ENCODE measurements at places on chromosomes 7 and 10.

DNA sequence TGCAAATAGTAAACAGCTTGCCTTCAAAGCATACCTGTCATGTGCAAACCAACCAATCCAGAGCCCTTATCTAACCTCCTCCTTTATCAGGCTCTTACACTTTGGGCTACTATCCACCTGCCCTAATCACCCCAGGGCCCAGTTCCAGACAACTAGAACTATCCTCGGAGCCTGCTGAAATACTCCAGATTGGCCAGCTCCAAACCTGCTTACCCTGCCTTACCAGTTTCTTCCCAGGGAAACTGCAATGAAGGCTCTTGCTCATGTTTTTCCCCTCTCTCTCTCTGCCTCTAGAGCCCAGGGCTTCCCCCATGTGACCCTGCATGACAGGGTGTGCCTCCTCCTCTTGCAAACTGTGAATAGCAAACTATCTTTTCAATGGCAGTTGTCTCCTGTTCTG, 81.4 kb upstream of the CAPZA2 start:
- no peak for DNase-seq

- DNase-seq = no peak
Observed at GRCh38 chr10:62166331-62167131, 102.1 kb downstream of the RTKN2 start.

DNA sequence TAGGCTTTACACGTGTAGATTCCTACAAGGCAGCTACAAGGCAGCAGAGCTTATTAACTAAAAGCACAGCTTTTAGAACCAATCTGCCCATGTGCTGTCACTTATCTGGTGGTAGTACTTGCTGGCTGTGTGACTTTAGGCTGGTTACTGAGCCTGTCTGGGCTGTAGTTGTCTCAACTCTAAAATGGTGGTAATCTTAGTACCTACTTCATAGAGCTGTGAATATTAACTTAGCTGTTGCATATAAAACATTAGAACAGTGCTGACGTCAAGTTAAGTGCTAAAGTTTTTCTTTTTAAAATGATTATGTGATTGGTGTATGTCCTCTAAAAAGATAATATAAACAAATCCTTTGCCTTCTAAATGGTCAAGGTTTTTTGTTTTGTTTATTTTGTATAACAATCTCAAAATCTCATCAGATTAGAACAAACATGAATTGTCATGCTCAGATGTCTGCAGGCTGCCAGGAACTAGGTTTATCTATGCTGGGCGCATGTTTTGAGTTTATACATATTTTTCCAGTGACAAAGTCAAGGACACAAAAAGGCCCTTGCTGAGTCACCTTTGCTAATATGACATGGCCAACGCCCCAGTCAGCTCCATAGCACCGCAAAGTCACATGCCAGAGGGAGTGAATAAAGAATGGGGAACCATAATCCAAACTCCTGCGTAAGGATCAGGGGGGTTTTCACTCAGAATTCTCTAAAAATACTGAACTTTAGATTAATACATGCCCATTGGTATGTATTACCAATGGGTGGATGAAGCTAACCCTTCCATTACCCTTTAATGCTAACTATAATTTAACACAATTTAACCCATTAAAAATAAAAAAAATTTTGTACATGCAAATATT, 39.8 kb upstream of the ARL4A start:
- no peak for DNase-seq

DNA sequence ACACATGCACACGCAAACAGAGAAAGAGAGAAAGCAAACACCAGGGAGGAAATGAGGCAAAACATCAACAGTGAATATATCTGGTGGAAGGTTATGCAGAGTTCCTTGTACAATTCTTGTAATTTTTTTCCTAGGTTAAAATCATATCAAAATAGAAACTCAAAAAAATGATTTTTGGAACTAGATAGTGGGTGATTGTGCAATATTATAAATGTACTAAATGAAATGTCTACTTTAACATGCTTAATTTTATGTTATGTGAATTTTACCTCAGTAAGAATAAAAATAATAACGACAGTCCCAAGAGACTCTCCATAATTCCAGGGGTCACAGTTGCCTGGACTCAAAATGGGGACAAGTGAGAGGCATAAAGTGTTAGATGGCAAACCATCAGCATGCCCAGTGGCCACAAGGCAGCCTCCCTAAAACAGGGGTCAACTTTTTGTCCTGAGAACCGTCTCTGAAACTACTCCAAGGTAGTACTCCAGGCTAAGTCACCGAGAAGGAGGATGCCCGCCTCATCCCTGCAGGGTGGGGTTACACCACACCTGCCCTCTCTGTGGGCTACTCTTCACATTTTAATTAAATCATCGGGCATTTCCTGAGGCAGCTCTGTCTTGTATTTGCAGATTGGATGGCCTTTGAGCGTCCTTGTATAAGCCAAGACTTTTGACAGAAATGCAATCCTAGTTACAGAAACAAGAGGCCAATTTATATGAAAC, 267.7 kb downstream of the ELMO1 start:
- no peak for DNase-seq

GRCh38 chr7:101743241-101743994, 74.0 kb upstream of the CUX1 start:
- peak; percentile 45 for DNase-seq

DNA sequence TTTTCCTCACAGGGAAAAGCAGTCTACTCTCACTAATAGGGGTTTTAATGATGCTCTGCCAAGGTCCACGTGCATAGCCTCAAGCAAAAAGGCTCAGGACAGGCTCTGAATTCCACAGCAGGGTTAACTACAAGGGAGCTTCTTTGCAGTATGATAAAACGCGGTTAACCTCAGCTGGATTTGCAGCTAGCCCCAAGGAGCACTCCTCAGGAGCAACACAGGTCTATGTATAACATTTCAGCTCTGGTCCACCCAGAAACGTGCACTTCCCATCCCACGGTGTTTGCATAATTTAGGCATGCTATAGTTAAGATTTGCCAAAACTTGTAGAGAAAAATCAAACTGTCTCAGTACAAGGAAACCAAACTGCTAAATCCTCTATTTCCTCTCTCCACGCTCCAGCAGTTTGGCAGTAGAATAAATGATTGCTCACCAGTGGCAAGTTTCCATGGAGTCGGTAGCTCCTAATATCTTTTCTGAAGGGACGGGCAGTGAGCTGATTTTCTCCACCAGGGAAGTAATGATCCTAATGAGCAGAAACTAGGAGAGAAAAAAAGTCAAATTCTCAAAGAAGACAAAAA, 13.1 kb upstream of the ASB4 start:
- DNase-seq = no peak

- no peak for DNase-seq
Observed at GRCh38 chr10:89505640-89506275, 29.6 kb downstream of the SLC16A12 start.

GRCh38 chr7:1810961-1811849, 141.1 kb downstream of the ELFN1 start:
- DNase-seq = no peak

DNA sequence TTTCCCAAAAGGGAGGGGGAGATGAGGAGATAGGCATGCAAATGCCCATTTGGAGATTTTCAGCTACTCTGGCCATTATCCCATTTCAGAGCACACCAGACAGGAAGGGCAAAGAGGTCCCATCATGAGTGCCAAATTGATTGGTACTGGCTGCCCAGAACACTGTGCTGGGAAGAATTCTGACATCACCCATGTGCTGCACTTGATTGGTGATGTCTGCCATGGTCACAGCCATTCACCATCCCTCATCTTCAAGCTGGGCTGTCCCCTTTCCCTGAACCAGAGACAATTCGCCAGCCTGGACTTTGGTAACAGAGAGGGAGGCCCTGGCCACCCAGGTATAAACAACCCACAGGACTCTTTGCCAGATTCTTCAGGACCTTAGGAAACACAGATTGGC, 23.2 kb upstream of the RADIL start:
- no peak for DNase-seq

- DNase-seq = no peak
Observed at GRCh38 chr7:102814025-102814471, 65.2 kb downstream of the FAM185A start.

GRCh38 chr7:15558756-15559155, 3.1 kb downstream of the AGMO start:
- DNase-seq = no peak

DNA sequence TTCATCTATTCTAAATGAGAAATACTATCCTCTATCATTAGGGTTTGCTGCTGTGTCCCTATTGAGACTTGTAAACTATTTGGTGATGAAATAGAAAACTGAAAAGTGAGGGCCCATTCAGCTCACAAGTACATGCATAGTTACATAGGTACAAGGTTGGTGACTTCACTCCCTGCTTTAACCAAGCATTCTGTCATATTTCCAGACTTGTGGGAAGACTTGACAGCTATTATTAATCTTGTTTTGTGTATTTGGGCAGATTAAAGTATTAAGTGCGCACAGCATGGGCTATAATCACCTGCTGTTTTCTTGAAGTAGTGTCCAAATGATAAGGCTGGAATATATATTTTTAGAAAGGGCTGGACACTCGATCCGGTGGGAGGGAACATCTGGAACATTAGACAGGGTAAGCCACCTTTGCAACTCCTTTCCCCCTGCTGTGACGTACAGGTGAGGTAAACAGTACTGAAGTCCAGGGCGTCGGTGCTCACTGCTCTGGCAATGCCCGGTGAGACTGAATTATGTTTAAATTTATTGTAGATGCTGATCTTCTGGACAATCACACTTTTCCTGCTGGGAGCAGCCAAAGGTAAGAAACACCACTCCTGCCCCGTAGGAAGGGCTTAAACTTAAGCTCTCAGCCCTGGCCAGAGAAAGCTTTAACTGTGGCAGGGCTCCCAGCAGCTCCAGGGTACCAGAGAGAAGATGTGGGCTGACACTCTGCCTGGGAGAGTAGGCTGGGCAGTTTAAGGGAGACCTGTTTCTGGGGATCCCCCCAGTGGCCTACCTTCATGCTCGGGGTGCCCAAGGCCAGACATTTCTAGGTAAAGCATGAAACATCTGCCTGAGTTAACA, at the start of gene PNLIPRP1:
Gene PNLIPRP1 (plus strand): TSS at position 370 of the 855 bp plus-strand sequence. CDS start 171 bp downstream, at position 541.
- DNase-seq = no peak

DNA sequence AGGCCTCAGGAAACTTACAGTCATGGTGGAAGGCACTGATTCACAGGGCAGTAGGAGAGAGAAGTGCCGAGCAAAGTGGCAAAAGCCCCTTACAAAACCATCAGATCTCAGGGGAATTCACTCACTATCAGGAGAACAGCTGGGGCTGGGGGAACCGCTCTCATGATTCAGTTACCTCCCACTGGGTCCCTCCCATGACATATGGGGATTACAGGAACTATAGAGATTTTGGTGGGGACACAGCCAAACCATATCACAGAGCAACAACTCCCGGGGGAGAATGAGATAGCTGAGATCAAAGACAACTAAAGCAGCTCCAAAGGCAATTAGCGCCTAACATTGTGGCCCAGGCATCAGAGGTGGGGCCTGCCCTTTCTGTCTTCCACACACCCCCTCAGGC, 85.4 kb upstream of the VOPP1 start:
- DNase-seq = no peak

- no peak for DNase-seq
Observed at GRCh38 chr7:15686957-15687545, 568 bp upstream of the MEOX2 start.

DNA sequence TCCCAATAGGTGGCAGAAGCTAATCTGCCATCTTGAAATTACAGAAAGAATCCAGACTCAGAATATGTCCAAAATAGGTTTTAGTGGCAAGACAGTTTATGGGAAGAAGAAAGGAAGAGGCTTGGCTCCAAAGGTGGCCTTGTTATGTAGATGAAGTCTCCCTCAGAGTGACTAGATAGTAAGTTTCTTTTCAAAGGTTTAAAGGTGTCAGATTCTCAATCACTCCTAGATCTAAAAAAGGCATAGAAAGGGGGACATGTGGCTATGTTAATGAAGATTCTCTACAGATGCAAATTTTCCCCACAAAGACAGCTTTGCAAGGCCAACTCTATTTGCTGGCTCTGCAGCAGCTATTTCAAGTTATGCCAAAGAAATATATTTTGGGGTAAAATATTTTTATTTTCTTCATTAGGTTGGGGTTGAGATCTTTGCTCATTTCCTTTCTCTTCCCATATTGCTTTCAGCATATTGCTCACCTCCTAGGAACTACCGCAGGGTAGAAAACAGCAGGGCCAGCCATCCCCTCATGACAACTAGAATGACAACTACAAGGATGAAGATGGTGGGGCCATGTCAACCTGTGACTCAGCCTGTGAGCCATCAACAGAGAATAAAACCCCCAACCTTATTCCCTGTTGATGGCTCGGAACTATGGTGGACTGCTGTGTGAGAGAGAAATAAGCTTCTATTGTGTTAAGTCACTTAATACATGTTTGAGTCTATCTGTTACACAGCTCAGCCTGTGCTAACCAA, 274.0 kb upstream of the GALNT17 start:
- no peak for DNase-seq

DNA sequence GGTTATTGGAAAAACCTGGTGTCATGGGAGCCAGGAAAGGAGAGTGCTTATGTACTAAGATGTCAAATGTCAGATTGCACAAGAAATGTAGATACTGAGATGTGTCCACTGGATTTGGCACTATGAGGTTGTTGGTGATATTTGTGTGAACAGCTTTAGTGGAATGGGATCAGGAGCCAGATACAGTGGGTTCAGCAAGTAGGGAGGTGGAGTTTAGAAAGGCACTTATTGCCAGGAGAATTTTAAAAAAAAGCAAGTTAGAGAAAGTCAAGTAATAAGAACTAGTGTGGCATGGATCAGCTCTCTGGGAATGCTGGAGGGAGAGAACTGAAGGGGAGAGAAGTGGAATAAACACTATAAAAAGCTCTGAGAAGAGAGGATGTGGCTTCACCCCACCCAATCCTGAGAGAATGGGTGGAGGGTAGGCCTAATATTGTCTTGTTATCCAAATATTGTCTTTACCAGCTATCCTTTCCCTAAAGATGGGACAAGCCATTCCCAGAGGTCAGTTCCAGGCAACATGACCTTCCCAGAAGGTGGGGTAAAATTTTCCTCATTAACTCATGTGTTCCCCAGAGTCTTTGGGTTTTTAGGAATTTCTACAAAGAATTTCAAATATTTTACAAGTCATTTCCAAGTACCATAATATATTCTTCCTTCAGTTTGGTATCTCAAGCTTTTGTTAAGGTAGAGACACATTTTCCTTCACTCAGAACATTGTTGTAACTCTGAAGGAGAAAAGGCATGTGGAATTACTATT, 42.3 kb downstream of the ENTPD1 start:
- DNase-seq = no peak

- no peak for DNase-seq
Observed at GRCh38 chr10:132115732-132116131, 50.0 kb downstream of the JAKMIP3 start.

GRCh38 chr7:155234950-155235789, 62.5 kb upstream of the INSIG1 start:
- no peak for DNase-seq

GRCh38 chr10:86678999-86679792, 10.9 kb downstream of the LDB3 start:
- no peak for DNase-seq

- no peak for DNase-seq
Observed at GRCh38 chr10:66353422-66353821, 572.4 kb upstream of the LRRTM3 start.

GRCh38 chr7:5424749-5425506, 1.3 kb upstream of the TNRC18 start:
- DNase-seq = no peak

GRCh38 chr7:3520206-3520605, 219.2 kb downstream of the SDK1 start:
- no peak for DNase-seq

Measured in stimulated activated CD4-positive, alpha-beta T cell treated with anti-CD3 and anti-CD28 coated beads, Interleukin-2, amount 100 ng/mL, for 48 hours (primary cell).